ENCODE measurements at places on chromosomes 13 and 19. TPM values are rescaled to one million over a fixed set of nuclear protein-coding genes. Genes with fewer than 3 reads are reported as not detected.

- no peak overlapping the region for H3K27ac ChIP-seq
- no peaks in the 10 kb centered on the region for H3K27me3 ChIP-seq
- DNase-seq, result no peak
- no peaks in the 10 kb centered on the region for H3K36me3 ChIP-seq
- H3K4me3 ChIP-seq, result no peak overlapping the region
- H3K4me1 ChIP-seq, result peaks cover 38% of the 10 kb centered on the region
Observed at GRCh38 chr13:95229855-95230254, 71.4 kb downstream of the ABCC4 start.

DNA sequence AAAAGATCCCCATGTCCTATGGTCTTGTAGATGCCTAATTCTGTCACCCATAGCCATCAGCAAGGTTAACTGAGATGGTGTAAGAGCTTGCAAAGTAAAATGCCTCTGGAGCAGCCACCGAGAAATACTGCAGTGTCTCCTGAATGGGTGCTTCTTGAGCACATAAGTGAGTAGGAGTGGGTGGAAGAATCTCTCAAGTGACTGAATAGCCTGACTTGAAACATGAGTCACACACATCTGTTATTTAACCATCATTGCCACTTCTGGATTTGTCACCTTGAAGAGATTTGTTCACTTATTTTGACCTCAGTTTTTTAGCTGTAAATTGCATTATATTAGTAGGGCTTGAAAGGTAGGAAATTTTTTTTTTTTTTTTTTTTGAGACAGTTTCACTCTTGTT lies 2.3 kb downstream of the ZNF714 start:
- H3K36me3 ChIP-seq, result peaks cover 20% of the 10 kb centered on the region
- no peak for DNase-seq
- no peaks in the 10 kb centered on the region for H3K27me3 ChIP-seq
- H3K4me3 ChIP-seq, result no peak overlapping the region

DNA sequence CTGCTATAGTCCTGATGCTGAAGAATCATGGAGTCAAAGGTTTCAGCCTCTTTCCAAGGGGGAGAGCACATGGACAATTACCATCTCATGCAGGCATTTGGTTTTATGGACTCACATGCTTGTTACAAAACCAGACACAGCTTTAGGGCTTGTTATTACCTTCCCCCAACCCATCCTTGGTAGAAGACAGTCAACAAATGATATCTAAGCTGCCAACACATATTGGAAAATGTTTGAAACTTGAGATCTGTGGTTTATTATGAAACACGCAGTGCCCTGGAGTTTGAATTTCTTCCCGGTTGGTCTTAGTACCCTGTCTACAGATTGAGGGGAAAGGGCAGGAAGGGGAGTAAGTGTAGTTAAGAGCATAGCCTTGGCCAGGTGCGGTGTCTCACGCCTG lies 12.5 kb upstream of the CYP2A6 start:
- H3K4me1 ChIP-seq, result no peaks in the 10 kb centered on the region
- H3K27me3 ChIP-seq, result peaks cover 20% of the 10 kb centered on the region
- no peak overlapping the region for H3K4me3 ChIP-seq
- H3K36me3 ChIP-seq, result no peaks in the 10 kb centered on the region

- no peak for DNase-seq
- no peaks in the 10 kb centered on the region for H3K27me3 ChIP-seq
- H3K4me1 ChIP-seq, result no peaks in the 10 kb centered on the region
- H3K4me3 ChIP-seq, result no peak overlapping the region
- no peaks in the 10 kb centered on the region for H3K36me3 ChIP-seq
- H3K27ac ChIP-seq, result no peak overlapping the region
Observed at GRCh38 chr13:71148396-71148795, 718.6 kb downstream of the DACH1 start.

- H3K27me3 ChIP-seq, result peaks cover 6% of the 10 kb centered on the region
- no peak overlapping the region for H3K27ac ChIP-seq
- H3K4me1 ChIP-seq, result no peaks in the 10 kb centered on the region
- no peak overlapping the region for H3K4me3 ChIP-seq
- no peaks in the 10 kb centered on the region for H3K36me3 ChIP-seq
- DNase-seq, result no peak
Observed at GRCh38 chr13:32960626-32961025, 55.6 kb upstream of the KL start.

GRCh38 chr13:29106651-29107050 lies 286.5 kb downstream of the MTUS2 start:
- no peaks in the 10 kb centered on the region for H3K36me3 ChIP-seq
- no peaks in the 10 kb centered on the region for H3K4me1 ChIP-seq
- DNase-seq, result no peak
- H3K27me3 ChIP-seq, result peaks cover 12% of the 10 kb centered on the region

- peak overlapping the region; percentile 82 for H3K4me3 ChIP-seq
- no peak overlapping the region for H3K27ac ChIP-seq
- H3K36me3 ChIP-seq, result peaks cover 11% of the 10 kb centered on the region
- peaks cover 48% of the 10 kb centered on the region for H3K4me1 ChIP-seq
- peaks cover 18% of the 10 kb centered on the region for H3K27me3 ChIP-seq
Observed at GRCh38 chr19:7918615-7919421, 1.3 kb upstream of the SNAPC2 start.

DNA sequence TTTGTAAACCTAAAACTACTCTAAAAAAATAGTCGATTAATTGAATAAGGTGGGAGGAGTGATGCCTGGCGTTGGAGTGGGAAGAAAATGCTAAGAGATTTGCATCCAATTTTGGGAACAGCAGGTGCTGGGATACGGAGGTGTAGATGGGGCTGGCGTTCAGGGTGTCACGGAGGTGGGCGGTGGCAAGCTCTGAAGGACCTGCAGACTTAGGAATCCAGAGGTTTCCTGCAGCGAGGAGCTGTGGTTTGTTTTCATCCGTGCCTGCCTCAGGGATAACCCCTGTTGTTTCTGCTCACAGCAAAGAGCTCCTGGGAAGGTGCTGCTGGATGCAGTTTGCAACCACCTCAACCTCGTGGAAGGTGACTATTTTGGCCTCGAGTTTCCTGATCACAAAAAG lies 166.4 kb upstream of the RNF113B start:
- peaks cover 6% of the 10 kb centered on the region for H3K27me3 ChIP-seq
- H3K4me3 ChIP-seq, result no peak overlapping the region
- H3K4me1 ChIP-seq, result no peaks in the 10 kb centered on the region
- DNase-seq, result no peak

DNA sequence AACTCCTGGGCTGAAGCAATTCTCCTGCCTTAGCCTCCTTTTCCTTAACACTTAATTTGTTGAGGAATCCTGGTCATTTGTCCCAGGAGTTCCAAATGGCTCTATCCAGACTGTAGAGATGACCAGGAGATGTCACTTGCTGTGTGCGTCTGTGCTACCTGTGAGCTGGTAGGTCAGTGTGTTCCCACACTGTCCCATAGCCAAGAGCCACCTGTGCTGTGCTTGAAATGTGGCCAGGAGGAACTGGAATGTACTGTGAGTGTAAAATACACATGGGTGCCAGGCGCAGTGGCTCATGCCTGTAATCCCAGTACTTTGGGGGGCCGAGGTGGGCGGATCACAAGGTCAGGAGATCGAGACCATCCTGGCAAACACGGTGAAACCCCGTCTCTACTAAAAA lies 29.4 kb upstream of the KDM4B start:
- no peaks in the 10 kb centered on the region for H3K4me1 ChIP-seq
- H3K27ac ChIP-seq, result no peak overlapping the region
- no peak for DNase-seq
- no peak overlapping the region for H3K4me3 ChIP-seq
- H3K36me3 ChIP-seq, result no peaks in the 10 kb centered on the region

- H3K27me3 ChIP-seq, result no peaks in the 10 kb centered on the region
- no peak for DNase-seq
- no peak overlapping the region for H3K4me3 ChIP-seq
- peaks cover 6% of the 10 kb centered on the region for H3K36me3 ChIP-seq
- no peak overlapping the region for H3K27ac ChIP-seq
Observed at GRCh38 chr19:14159059-14159458, 22.7 kb upstream of the ASF1B start.

- no peak overlapping the region for H3K4me3 ChIP-seq
- no peaks in the 10 kb centered on the region for H3K4me1 ChIP-seq
- H3K27me3 ChIP-seq, result no peaks in the 10 kb centered on the region
- H3K27ac ChIP-seq, result no peak overlapping the region
- DNase-seq, result no peak
Observed at GRCh38 chr19:31140717-31141116, 208.5 kb downstream of the TSHZ3 start.

- no peaks in the 10 kb centered on the region for H3K4me1 ChIP-seq
- DNase-seq, result no peak
- peaks cover 3% of the 10 kb centered on the region for H3K27me3 ChIP-seq
- no peak overlapping the region for H3K4me3 ChIP-seq
Observed at GRCh38 chr19:30109565-30109964, 167.5 kb downstream of the URI1 start.

DNA sequence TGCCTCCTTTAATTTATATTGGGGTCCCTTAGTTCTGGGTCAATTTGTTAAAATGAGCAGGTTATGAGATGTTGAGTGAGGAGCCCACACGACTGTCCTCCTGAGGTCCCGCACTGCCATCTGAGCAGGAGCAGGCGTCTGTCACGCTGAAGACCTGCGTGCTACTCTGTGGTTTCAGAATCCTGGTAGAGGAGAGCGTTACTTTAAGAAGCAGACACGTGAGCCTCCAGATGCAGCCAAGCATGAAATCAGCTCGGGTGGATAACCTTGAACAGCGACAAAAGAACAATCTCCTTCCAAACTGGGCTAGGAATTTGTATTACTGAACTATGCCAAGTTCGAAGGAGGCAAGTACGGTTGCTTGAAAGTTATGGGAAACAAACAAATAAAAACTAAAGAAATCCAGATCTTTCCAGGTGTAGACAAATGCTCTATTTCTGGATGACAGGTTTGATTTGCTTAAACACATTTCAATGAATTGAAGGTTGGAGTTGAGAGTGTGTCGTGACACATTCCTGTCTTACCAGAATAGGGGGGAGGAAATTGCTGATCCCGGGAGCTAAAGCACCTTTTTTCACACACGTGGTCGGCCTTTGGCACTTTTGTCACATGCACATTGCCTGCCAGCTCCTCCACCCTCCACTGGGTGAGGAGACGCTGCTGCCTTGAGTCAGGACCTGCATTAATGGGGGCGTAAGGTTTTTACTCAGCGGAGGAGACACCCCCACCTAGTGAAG lies 945.5 kb upstream of the SLC10A2 start:
- no peaks in the 10 kb centered on the region for H3K4me1 ChIP-seq
- DNase-seq, result no peak
- H3K36me3 ChIP-seq, result no peaks in the 10 kb centered on the region
- H3K27ac ChIP-seq, result no peak overlapping the region
- no peaks in the 10 kb centered on the region for H3K27me3 ChIP-seq

- H3K4me1 ChIP-seq, result peaks cover 7% of the 10 kb centered on the region
- H3K36me3 ChIP-seq, result peaks cover 6% of the 10 kb centered on the region
- DNase-seq, result peak; percentile 34
- H3K27ac ChIP-seq, result no peak overlapping the region
- H3K4me3 ChIP-seq, result peak overlapping the region; percentile 75
Observed at GRCh38 chr13:109785892-109786450, 412 bp downstream of the IRS2 start.

GRCh38 chr13:106530980-106531481 lies 4.4 kb downstream of the EFNB2 start:
- no peaks in the 10 kb centered on the region for H3K36me3 ChIP-seq
- no peak for DNase-seq
- H3K4me1 ChIP-seq, result peaks cover 17% of the 10 kb centered on the region
- no peak overlapping the region for H3K4me3 ChIP-seq

- DNase-seq, result no peak
- no peaks in the 10 kb centered on the region for H3K36me3 ChIP-seq
- peaks cover 3% of the 10 kb centered on the region for H3K4me1 ChIP-seq
- no peak overlapping the region for H3K4me3 ChIP-seq
- peaks cover 20% of the 10 kb centered on the region for H3K27me3 ChIP-seq
- H3K27ac ChIP-seq, result no peak overlapping the region
Observed at GRCh38 chr13:28590461-28590860, 68.5 kb upstream of the POMP start.

DNA sequence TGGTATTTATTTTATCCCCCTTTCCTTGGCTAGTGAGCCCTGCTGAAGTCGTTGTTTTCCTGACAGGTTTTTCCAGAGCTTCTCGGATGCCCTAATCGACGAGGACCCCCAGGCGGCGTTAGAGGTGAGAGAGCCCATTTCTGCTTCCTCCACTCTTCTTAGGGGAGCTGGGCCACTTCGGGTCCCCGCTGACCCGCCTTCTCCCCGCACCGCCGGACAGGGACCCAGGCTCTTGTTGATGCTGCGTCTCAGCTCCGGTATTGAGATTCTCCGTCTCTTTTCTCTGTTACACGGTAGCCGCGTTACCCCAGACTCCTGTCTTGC lies 306 bp downstream of the SUGT1 start:
- H3K36me3 ChIP-seq, result peaks cover 27% of the 10 kb centered on the region
- H3K27ac ChIP-seq, result no peak overlapping the region
- peaks cover 11% of the 10 kb centered on the region for H3K4me1 ChIP-seq
- H3K27me3 ChIP-seq, result no peaks in the 10 kb centered on the region
- H3K4me3 ChIP-seq, result no peak overlapping the region

- H3K27ac ChIP-seq, result no peak overlapping the region
- peak; percentile 27 for DNase-seq
- H3K4me1 ChIP-seq, result peaks cover 2% of the 10 kb centered on the region
Observed at GRCh38 chr19:11881151-11881800, 6.3 kb upstream of the ZNF69 start.

GRCh38 chr13:98083507-98083906 lies 59.4 kb upstream of the FARP1 start:
- no peaks in the 10 kb centered on the region for H3K36me3 ChIP-seq
- no peak overlapping the region for H3K4me3 ChIP-seq
- H3K27ac ChIP-seq, result no peak overlapping the region
- H3K4me1 ChIP-seq, result no peaks in the 10 kb centered on the region

DNA sequence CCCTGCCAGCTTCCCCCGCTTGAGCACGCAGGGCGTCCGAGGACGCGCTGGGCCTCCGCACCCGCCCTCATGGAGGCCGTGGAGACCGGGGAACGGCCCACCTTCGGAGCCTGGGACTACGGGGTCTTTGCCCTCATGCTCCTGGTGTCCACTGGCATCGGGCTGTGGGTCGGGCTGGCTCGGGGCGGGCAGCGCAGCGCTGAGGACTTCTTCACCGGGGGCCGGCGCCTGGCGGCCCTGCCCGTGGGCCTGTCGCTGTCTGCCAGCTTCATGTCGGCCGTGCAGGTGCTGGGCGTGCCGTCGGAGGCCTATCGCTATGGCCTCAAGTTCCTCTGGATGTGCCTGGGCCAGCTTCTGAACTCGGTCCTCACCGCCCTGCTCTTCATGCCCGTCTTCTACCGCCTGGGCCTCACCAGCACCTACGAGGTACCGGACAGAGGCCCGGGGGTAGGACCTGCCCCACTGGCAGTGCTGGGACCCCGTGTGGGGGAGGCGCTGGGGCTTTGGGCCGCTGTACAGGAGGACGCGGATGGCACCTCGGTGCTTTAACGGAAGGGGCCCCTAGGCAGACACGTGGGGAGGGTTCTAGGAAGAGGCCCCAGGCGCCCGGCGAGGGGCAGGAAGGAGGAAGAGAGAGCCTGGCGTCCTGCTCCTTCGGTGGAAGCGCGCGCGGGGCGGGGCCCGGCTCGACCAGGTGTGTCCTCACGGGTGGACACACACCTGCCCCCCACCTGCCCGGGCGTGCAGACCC lies 681 bp downstream of the SLC5A5 start:
- peak overlapping the region; percentile 35 for H3K4me3 ChIP-seq
- H3K27me3 ChIP-seq, result peaks cover 2% of the 10 kb centered on the region
- no peak for DNase-seq
- H3K36me3 ChIP-seq, result no peaks in the 10 kb centered on the region
- peaks cover 21% of the 10 kb centered on the region for H3K4me1 ChIP-seq

Gene FXYD3
- not detected for total RNA-seq

Gene ZNF726
- total RNA-seq, result 8.2 TPM

Gene ZNF492
- 0.71 TPM for total RNA-seq

Gene TNFRSF19
- not detected for total RNA-seq

Gene TMEM38A
- 3.1 TPM for total RNA-seq

Gene CD22
- 920 TPM for total RNA-seq

Gene HSD17B14
- total RNA-seq, result 2.6 TPM

Gene RABAC1
- 96.7 TPM for total RNA-seq

Gene OR7A5
- total RNA-seq, result not detected

Gene CYSLTR2
- total RNA-seq, result 0.11 TPM

Gene ZNF616
- 7.3 TPM for total RNA-seq
